ENCODE measurements at places on chromosomes 7 and 10. TPM values are rescaled to one million over a fixed set of nuclear protein-coding genes. Genes with fewer than 3 reads are reported as not detected.

DNA sequence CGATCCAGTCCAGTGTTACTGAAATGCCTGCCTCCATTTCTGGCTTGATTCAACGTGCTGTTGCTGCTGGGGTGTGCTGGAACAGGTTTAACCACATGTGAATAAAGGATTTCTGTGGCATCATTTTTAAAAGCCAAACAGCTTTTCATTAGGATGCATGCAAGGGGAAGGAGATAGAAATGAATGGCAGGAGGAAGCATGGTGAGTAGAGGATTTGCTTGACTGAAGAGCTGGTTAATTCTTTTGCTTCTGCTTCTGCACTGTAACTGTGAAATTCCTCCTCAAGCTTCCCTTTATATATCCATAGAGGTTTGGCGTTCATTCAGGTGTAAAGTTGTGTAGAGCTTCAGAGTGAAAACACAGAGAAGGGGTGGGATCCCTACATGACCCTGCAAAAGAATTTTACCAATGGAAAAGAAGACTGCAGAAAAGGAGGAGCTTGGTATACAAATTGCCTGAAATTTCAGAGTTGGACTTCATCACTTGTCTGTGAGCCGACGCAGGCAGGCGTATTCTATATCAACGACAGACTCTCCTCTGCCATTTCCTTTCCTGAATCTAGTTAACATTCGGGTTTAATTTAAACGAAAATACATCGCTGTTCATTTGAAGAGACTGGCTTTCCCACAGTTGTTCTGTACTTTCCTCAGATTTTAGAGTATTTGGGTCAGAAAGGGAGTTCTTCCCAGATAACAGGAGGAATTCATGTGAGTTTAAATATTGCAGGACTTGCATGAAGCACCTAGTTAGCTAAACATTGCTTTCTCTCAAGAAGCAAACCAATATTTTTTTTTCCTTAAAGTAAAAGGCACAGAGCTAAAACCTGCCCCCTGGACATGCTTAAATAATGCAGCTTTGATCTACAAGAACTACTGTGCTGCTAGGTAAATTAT, at the start of gene SOSTDC1:
Gene SOSTDC1 (minus strand): TSS at position 270 of the 893 bp plus-strand sequence. CDS start 70 bp downstream, at position 200.
- DNase-seq, result no peak

The CAV2 gene
- polyA plus RNA-seq, result 265 TPM

DNA sequence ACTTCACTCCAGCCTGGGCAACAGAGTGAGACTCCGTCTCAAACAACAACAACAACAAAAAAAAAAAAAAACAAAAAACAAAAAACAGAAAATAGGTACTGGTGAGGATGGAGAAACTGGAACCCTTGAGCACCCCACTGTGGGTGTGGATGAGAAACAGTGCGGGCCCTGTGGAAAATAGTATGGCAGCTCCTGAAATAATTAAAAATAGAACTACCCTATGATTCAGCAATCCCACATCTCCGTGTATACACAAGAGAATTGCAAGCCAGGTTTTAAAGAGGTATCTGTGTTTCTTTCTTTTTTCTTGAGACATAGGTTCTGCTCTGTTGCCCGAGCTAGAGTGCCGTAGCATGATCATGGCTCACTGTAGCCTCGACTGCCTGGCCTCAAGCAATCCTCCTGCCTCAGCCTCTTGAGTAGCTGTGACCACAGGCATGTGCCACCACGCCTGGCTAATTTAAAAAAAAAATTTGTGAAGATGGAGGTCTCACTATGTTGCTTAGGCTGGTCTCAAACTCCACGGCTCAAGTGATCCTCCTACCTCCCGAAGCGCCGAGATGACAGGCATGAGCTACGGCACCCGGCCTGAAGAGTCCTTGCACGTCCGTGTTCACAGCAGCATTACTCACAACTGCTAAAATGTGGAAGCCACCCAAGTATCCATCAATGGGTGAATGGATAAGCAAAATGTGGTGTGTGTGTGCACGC, 39.5 kb downstream of the EBF3 start:
- DNase-seq, result no peak

DNA sequence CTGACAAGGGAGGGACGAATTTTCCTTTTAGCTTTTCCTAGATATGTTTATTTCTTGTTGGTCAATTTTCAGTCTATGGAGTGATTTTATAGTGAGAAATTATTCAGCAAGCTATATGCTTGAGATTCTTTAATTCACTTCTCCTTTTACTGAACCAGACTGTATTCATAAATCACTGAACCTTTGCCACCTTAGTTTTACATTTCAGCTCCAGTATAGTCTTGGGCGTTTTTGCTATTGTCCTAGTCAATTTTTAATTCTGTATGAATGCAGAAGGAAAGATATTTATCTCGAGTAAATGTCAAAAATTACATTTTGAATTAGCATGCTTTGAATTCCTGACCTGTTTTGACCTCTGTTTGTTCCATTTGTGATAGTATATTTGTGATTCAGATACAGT, 468.9 kb downstream of the IPMK start:
- no peak for DNase-seq

DNA sequence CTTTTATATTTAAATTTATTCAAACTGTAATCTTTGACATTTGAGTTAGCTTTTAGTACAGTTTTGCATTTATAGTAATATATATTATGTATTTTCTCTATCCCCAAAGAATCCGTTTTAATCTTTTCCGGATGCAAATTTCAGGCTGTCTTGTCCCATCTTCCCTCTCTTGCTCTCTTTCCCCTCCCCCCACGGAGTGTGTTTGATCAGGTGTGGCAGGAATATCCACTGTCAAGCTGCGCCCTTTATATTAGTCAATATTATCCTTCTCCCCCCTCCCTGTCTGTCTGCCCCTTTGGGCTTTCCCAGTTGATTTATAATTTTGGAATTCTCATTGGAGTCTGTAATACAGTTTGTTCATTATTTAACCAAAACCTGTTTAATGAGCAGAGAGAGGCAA, 19.0 kb downstream of the GBF1 start:
- no peak for DNase-seq

- no peak for DNase-seq
Observed at GRCh38 chr7:157751951-157752673, 415.3 kb downstream of the DNAJB6 start.

The NUTM2A gene
- polyA plus RNA-seq, result 0.06 TPM

The CRHR2 gene
- polyA plus RNA-seq, result not detected

The HMX2 gene
- polyA plus RNA-seq, result not detected

The STEAP1 gene
- polyA plus RNA-seq, result 10.1 TPM
